ENCODE measurements at places on chromosomes 6 and 20.

GRCh38 chr6:42344756-42345155, 107.0 kb downstream of the TRERF1 start:
- DNase-seq, result no peak

DNA sequence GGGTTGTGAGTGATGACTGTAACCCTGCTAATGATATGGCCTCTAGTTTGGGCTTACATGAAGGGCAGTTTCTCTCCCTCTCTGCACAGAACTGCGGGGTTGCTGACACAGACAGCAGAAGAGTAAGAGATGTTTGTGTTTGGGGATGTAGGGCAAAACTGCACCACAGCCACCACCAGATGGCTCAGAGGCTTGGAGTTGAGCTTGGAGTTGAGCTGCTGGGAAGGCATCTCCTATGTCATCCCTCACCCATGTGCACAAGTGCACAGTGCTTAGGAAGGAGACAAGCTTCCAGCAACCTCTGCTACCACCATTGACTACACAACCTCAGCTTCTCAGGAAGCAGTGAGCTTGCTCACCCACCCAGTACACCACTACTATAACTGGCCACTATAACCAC, 303.9 kb upstream of the DEFB112 start:
- no peak for DNase-seq

DNA sequence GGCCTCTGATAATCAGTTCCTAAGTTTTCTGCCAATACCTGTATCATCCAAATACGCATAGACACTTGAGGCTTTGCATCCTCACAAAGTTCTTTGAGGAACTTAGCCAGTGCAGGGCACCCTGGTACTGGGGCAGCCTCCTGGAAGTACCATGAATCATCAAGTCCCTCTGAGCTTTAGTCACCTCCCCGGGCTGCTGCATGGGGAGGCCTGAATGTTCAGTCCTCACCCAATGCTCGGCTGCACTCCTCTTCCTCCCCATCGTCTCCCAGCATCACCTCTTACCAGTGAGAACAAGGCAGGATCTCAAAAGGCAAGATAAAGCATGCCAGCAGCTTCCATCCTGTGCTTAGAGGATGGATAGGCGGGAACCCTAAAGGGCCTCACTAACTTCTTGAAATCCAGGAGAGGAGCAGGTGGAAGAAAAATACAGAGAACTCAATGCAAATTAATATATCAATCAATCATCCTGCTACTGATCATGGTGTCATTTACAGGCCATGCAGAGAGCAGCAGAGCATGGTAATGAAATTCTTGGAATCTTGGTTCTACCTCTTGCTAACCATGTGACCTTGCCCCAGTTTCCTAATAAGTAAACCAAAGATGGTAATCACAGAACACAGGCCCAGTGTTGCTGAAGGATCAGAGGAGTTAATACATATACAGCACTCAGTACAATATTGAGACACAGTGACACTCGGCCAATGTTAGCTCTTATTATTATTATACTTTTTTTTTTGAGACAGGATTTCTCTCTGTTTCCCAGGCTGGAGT, 4.7 kb upstream of the CCN6 start:
- DNase-seq, result no peak

DNA sequence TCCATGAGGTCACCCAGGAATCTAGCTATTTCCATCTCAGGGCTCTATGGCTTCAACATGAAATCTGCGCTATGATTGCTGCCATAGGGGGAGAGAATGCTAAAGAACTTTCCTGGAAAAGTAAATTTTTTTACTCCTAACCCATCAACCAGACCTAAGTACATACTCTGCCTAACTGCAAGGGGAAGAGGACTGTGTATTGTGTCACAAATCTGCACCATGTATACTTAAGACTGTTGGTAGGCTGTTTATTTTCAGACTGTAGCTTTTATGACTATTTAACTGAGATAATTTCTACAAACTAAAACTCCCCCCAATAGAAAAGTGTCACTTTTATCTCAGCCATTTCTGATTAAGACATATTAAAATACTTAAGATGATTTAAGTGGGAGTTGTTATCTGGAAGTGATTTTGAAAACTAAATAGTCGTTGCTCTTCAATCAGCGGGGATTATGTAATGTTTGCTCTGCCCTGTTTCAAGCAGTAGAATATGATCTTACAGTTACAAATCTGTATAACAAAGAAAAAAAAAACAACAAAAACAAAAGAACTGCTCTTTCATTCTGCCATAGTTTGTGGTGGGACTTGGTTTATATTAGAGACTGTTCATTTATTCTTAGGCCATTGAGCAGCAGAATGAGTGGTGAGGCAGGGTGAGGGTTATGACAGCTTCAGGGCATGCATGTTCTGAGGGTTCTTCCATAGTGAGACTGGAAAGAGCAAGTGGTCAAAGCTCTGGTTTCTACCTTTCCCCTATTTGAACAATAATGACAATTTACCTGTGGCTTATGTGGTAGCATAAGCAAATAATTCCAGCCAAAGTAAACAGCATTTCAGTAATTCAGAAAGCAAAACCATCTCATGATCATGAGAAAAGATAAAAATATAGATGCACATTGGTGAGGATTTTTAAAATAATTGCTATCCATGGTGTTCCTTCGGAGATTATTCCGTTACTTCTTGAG, 126.3 kb upstream of the CEP162 start:
- no peak for DNase-seq

DNA sequence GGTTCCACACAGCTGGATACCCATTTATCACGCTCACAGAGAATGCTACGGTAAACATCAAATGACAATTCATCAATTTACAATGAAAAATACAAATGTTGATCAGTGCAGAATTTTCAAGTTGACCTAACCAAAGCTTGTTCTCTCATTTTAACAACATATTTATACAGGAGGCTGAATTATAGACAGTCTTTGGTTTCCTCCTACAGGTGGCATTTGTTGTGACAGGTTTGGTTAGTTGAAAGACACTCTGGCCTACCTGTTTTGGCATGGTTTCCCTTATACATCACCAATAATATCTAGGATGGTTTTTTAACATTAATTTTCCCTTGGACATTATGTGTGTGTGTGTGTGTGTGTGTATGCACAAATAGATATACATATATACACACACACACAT, 642.5 kb upstream of the MMS22L start:
- DNase-seq, result peak; percentile 0

DNA sequence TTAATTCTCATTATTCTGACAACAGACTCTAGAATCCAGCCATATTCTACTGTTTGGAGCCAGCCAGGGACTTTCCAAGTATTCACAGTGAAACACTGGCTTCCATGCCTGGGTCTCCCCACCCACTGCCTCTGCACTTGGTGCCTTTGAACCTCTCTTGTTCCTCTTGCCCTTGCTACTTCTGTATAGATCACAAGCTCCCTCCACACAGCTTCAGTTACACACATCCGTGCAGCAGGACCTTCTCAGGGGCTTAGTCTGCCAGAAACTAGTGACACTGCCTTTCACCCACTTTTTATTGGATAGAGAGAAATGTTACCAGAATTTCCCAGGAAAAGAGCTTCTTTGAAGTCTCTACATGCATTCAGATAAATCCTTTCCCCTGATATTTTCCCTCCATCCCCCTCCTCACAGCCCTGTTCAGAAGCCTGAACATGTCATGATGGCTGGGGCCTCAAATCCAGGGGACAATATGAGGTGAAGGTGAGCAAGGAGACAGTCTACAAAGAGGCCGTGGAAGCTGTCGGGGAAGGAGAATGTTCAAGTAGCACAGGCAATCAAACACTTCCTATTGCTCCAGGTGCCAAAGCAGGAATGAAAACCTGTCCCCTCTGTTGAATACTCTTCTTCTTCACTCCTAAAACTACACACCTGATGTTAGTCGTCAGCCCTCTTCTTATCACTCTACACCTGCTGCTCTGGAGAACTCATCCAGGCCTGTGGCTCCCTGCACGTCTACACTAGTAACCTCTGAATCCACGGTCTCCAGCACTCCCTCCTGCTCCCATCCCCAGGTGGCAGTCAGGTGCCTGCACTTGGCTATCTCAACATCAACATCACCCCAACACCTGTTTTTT, 20.2 kb upstream of the HLA-DOA start:
- peak; percentile 1 for DNase-seq

DNA sequence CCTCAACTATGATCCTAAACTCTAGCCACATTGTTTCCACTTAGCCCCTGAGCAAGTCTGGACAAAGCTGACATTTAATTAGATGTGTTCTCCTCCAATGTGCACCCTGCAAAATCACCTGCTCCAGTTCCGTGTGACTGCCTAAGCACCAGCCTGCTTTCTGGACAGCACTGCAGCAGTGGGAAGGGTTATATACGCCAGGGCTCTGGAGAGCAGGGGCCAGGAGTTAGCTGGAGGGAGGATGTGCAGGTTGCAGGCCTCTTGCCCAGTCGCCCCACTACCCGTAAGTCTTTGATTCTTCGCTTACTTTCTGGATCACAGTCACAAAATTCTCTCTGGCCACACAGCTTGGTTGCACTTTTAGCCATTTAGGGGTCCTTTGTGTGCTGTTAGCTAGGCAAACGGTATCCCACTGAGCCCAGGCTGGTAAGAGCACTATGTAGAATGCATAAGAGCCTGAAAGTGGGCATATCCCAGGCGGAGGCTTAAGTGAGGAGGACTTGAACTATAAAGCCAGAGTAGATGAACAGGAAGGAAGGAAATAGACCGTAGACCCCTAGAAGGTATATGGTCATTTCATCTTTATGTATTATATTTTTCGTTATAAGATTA, 10.7 kb upstream of the PLEKHG1 start:
- DNase-seq, result no peak

DNA sequence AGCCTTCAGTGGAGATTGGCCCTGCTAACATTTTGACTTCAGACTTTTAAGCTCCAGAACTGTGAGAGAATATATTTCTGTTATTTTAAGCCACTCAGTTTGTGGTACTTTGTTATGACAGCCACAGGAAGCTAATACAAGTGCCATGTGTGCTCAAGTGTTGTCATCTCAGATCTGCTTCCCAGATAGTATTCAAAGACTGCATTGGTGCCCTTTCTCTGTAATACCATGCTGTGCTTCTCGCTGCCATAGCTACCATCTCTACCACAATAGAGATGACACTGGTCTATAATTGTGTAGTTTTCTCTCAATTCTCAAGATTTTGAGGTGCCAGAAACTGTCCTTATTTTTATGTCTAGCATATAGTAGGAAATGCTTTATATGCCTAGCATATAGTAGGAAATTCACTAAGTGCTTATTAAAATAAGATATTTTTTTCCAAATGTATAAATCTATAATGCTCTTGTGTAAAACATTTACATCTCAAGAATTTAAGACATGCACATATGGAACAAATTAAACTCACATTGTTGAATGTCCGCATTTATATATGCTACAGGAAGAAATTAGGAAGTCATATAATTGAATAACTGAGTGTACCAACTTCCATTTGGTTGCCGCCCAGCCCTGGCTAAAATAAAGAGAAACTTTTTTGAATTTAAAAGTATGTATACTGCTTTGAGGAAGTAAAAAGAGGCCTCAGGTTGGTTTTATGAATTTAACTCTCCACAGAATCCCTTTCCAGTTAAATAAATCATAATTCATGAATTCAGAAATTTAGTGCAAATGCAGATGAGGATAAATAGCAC, 77.6 kb downstream of the TPBG start:
- no peak for DNase-seq

DNA sequence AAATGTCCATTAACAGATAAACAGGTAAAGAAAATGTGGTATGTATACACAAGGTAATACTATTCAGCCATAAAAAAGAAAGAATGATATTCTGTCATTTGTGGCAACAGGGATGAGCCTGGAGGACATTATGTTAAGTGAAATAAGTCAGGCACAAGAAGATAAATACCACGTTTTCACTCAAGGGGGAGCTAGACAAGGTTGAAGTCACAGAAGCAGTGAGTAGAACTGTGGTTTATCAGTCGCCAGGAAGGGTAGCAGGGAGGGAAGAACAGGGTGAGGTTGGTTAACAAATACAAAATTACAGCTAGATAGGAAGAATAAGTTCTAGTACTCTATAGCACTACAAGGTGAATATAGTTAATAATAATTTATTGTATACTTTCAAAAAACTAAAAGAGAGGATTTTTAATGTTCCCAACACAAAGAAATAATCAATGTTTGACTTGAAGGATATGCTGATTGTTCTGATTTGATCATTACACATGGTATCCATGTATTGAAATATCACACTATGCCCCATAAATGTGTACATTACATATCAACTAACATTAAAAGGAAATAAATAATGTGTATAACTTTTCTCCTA, 21.1 kb downstream of the RTN4IP1 start:
- DNase-seq, result peak; percentile 74

GRCh38 chr6:106122938-106123656, 37.0 kb downstream of the PRDM1 start:
- no peak for DNase-seq

- no peak for DNase-seq
Observed at GRCh38 chr20:64240243-64241015, 15.1 kb upstream of the PCMTD2 start.

DNA sequence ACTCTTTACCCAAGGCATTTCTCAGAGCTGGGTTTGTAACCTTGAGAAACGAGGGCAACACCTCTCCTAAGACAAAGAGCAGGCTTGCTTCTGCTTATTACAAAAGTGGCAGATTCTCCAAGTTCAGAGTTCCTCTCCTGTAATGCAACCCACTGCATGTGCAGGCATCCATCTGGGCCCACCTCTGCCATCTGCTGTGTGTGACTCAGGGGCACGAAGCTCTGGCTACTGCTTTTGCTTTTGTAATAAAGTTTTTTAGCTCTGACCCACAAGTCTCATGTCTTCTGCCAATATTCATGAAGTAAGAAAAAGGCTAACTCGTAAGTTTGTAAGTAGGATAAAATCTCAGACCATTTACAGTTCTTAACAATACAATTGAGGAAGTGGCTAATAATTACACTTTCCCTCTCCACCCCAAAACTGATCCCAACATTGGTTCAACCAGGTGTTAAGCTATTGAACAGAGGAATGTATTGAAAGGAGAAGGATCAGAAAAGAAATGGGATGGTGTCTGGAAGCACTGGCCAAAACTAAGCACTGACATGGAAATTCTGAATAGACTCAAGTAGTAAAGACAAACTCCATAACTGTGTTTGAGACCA, 51.7 kb upstream of the SMLR1 start:
- peak; percentile 56 for DNase-seq

GRCh38 chr6:144127097-144127496, 23.2 kb upstream of the STX11 start:
- DNase-seq, result no peak

- DNase-seq, result no peak
Observed at GRCh38 chr20:25490656-25491445, 83.4 kb downstream of the GINS1 start.

GRCh38 chr6:95690328-95690727, 113.0 kb downstream of the MANEA start:
- DNase-seq, result no peak

GRCh38 chr6:169274781-169275180, 21.1 kb upstream of the THBS2 start:
- DNase-seq, result peak; percentile 40

- DNase-seq, result no peak
Observed at GRCh38 chr6:107756660-107757355, 67.3 kb downstream of the SCML4 start.

- DNase-seq, result no peak
Observed at GRCh38 chr6:137977206-137977605, 110.1 kb downstream of the TNFAIP3 start.

DNA sequence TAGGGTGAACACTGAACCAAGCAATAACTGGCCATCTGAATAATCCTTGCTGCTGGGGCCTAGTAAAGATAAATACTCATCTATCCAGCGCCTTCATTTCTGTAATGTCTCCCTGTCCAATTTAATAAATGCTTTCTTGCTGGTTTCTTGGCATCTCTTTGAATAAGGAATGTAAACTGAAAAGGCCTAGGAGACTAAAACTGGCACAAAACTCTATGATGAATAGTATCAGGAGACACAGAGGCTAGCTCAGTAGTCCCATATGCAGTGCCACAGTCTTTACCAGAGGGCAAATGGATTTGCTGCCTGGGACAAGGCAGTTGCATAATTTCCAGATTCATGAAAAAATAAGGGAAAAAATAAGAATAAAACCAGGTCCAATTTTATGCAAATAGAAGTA, 324.4 kb downstream of the CENPW start:
- no peak for DNase-seq

All from fibroblast of mammary gland (primary cell).